Cardiac fibroblast (primary cell): ENCODE measurements at places on chromosomes 5 and 9.

GRCh38 chr9:38697776-38698300 is 22.1 kb downstream of the FAM240B start:
- DNase-seq = no peak

DNA sequence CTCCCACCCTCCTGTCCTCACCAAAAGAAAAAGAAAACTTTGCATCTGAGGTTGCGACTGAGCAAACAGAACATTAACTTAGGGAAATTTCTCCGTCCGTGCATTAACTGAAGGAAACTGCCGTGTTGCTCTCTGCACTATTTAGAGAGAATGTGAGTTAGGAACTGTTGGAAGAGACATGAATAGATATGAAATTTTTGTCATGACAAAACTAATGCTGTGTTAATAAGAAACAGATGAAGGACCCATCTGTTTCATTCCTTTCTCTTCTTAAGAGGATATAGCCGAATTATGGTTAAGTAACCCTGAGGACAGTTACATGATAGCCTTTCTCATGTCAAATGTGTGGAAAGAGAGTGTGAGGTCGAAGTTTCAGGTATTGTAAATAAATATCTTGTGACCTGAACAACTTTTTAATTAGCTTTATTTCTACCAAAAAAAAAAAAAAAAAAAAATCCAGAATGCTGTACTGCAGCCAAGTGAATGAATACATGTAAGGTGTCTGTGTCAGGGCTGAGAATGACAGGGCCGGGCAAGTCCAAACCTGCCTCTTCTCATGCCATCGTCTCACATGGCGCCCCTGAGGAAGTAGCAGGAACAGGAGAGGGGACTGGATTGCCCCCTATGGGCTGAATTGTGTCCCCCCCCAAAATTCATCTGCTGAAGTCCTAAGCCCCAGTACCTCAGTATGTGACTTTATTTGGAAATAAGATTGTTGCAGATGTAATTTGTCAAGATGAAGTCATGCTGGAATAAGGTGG is 35.6 kb upstream of the ANKRD33B start:
- DNase-seq = no peak

- no peak for DNase-seq
Observed at GRCh38 chr5:123438902-123439301, 15.7 kb upstream of the CEP120 start.

- no peak for DNase-seq
Observed at GRCh38 chr9:121308765-121309164, 40.8 kb downstream of the GSN start.

GRCh38 chr5:19745247-19745646 is 242.8 kb downstream of the CDH18 start:
- DNase-seq = no peak

DNA sequence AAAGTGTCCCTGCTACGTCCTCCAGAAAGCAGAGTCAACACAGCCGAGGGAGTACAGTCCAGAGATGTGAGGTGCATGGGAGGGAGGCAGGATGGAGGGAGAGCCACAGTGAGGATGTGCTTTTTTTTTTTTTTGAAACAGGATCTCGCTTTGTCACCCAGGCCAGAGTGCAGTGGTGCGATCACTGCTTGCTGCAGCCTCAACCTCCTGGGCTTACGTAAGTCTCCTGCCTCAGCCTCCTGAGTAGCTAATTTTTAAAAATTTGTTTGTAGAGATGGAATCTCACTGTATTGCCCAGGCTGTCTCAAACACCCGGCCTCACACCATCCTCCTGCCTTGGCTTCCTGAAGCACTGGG is 33.2 kb upstream of the ALDH1B1 start:
- DNase-seq = no peak

DNA sequence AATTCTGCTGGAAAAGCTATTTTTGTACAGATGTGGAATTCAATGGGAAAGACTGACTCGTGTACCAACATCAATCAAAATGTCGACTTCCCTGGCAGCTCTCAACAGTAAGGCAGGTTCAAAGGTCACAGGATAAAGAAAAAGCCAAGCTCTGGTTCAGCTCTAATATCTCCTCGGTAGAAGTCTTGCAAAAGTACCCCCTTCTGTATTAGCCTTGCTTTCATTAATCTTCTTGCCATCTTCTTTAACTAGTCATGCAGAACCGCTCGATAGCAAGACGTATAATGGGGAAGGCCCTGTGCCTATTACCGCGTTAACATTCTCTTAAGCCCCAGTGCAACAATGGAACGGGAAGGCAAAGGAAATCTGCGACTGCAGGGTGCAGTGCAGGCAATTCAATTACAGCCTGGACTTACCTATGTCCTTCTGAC is 201.2 kb downstream of the GAPVD1 start:
- DNase-seq = peak; percentile 48

DNA sequence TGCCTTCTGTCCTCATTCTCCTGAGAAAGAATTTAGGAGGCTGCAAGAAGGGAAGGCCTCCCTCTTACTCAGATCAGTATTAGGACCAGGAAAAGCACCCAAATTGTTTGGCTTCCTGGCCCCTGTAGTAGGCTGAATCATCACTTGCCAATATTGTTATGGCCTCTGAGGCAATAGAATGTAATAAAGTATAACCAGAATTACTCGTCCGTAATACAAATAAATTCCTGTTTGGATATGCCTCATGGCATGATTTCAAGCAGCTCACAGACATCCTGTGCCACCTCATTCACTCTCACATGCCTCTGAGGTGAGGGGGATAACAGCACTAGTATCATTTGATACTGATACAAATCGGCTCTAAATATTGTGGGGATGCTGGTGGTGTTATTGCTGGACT is 427.3 kb downstream of the ISL1 start:
- DNase-seq = no peak

- peak; percentile 56 for DNase-seq
Observed at GRCh38 chr9:87089929-87090328, 142.6 kb upstream of the GAS1 start.
